Liver (tissue), 10 donors: ENCODE measurements at places on chromosomes 1 and 21. TPM values are rescaled to one million over a fixed set of nuclear protein-coding genes. Genes with fewer than 3 reads are reported as not detected.

The RNF186 gene
- total RNA-seq: 0.33 TPM

The NBPF4 gene
- total RNA-seq: not detected

The TMPRSS15 gene
- not detected for total RNA-seq

The PDPN gene
- total RNA-seq: 0.09 TPM

The C1orf159 gene
- total RNA-seq: 3.9 TPM

- peak overlapping the region; percentile 30 for H3K4me3 ChIP-seq
- peak; percentile 85 for DNase-seq
- H3K27ac ChIP-seq: no peak overlapping the region
- no peaks in the 10 kb centered on the region for H3K27me3 ChIP-seq
These were observed 2.9 kb upstream of the S100A2 start for GRCh38 chr1:153568367-153569099.

DNA sequence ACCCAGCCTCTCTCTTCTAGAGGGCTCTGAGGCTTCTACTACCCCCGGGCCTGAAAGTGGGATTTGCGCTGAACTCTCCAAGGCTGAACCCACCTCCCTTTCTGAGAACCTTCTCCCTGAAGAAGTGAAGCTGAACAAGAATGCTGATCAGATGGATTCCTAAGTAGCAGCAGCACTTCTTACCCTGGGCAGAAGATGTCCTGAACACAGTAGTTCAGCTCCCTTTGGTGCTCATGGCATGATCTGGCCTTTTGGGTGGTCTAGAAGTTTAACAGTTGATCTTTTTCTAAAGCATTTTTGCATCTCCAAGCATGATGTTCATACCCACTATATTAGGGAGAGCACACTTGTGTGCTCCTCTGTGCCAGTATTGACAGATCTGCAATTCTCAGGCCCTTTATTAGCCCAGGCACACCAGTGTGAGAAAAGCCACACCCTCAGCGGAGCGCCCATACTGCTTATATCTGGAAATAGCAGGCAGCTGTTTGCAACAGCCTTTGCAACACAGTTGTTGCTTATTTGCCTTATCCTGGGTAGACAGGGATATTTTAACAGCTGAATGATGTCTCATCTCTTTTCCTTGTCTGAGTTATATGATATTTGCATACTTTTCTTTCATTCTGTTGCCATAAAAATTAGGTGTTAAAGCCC lies 34.2 kb downstream of the CNN3 start:
- H3K36me3 ChIP-seq: peaks cover 22% of the 10 kb centered on the region
- no peaks in the 10 kb centered on the region for H3K27me3 ChIP-seq
- no peak overlapping the region for H3K4me3 ChIP-seq
- DNase-seq: peak; percentile 73

DNA sequence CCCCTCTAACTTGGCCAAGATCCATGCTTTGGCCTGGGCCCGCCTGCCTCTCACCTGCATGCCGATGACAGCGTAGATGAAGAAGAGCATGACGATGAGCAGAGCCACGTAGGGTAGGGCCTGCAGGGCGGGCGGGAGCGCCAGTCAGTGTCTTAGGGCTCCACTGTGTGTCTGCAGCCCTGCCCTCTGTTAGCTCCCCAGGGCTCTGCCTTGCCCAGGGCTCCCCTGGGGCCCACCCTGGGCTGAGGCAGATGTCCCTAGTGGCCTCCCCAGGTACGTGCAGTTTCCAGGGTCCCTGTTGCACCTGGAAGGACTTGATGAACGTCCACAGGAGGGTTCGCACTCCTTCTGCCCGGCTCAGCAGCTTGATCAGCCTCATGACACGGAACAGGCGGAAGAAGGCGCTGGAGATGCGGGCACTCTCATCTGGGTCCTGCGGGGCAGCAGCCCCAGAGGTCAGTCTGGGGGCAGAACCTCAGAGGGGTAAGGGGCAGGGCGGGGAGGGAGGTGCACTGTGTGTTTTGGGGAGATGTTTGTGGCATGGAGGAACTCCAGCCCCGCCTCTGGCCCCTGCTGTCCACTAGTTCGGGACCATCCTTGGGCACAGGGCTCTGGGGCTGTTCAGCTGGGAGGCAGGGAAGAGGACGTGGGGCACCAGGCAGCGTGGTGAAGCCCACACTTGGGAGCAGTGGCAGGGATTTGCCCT lies 29.8 kb upstream of the KIF21B start:
- no peak for DNase-seq
- H3K27ac ChIP-seq: no peak overlapping the region
- H3K27me3 ChIP-seq: no peaks in the 10 kb centered on the region
- peaks cover 3% of the 10 kb centered on the region for H3K4me1 ChIP-seq

DNA sequence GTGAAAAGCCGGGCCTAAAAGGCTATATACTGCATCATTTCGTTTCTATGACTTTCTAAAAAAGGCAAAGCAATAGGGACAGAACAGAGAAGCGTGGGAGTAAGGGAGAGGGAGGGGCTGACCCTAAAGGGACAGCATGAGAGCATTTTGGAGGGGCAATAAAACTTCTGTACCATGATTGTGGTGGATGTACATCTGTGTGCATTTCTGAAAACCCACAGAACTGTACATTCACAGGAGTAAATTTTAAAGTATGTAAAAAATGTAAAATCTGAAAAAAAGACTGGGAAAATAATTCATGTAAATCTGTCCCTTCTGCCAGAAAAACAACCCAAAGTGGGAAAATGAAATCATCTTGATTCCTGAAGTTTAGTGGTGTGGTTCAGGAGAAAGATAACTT lies 235.4 kb downstream of the CENPF start:
- no peaks in the 10 kb centered on the region for H3K27me3 ChIP-seq
- DNase-seq: no peak
- H3K4me1 ChIP-seq: no peaks in the 10 kb centered on the region
- no peaks in the 10 kb centered on the region for H3K36me3 ChIP-seq
- no peak overlapping the region for H3K4me3 ChIP-seq
- no peak overlapping the region for H3K27ac ChIP-seq

GRCh38 chr21:17105932-17106331 lies 406.9 kb upstream of the CXADR start:
- H3K27ac ChIP-seq: no peak overlapping the region
- DNase-seq: no peak
- H3K4me3 ChIP-seq: no peak overlapping the region
- H3K36me3 ChIP-seq: no peaks in the 10 kb centered on the region

DNA sequence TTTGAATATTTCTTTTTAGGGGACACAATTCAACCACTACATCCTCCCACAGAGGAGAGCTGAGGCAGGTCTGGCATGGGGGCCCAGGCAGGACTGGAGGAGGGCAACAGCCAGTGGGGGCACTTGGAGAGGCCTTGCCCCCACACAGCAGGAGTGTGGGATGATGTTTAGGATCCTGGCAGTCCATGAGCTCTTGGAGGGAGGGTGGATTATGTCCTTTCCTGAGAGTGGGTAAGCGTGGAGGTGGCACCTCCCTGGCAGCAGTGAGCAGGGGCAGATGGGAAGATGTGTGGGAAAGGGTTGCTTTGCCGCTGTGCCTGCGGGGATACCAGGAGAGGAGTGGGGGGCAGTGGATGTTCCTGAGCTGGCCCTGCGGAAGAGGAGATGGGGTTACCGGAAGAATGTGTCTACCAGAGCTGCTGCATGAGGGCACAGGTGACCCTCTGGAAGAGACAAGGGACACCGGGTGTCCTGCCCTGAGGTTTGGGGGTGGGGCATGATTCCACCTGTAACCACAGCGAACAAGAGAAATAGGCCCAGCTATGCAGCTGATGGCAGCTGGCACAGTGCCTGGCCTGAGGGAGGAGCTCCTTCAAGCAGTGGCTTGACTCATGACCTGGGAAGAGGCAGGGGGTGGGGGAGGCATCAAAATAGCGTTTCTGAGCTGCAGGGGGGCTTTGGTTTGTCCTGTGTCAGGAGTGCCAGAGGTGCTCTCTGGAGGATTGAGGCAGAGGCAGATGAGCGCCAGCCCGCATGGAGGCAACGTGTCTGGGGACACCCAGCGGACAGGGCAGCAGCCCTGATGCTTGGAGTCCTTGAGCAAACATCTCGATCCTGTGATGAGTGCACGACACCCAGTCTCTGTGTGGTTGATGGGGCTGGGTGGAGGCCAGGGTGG lies 123.9 kb upstream of the TMPRSS2 start:
- H3K27ac ChIP-seq: no peak overlapping the region
- H3K36me3 ChIP-seq: no peaks in the 10 kb centered on the region
- H3K27me3 ChIP-seq: no peaks in the 10 kb centered on the region
- no peaks in the 10 kb centered on the region for H3K4me1 ChIP-seq
- no peak for DNase-seq

DNA sequence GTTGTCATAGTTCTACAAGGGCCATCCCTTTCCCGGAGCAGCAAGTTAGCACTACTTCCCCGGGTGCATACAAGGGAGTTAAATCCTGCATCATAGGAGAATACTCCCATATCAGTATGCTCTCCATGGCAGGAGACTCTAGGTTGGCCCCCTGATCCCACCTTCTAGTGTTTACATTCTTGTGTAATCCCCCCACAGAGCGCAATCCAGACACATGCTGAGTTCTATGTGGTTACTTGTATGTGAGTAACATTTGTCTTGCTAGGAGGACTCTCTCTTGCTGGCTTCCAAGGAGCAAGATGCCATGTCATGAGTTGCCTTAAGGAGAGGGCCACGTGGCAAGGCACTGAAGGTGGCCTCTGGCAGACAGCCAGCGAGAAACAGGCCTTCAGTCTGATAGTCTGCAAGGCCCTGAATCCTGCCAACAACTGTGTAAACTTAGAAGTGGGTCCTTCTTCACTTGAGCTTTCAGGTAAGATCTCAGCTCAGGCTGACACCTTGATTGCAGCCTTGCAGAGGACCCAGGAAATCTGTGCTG lies 155.3 kb downstream of the CDC7 start:
- H3K36me3 ChIP-seq: no peaks in the 10 kb centered on the region
- H3K4me3 ChIP-seq: no peak overlapping the region
- no peaks in the 10 kb centered on the region for H3K4me1 ChIP-seq
- H3K27me3 ChIP-seq: no peaks in the 10 kb centered on the region

DNA sequence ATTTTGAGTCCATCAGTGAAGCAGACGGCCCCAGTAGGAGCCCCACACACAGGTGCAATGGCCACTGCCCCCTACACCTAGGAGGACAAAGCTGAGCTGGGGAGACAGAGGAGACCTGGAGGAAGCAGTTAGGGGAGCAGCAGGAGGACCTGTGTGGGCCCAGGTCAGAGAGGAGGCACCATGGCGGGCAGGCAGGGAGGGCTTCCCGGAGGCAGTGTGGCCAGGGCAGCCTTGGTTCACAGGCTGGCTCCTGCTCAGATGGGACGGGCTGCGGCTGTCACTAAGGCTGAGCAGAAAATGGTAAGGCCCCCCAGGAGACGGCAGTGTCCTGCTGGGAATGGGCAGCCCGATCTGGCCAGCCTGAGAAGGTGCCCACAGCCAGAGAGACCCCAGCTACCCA lies 15.4 kb downstream of the MEGF6 start:
- no peaks in the 10 kb centered on the region for H3K27me3 ChIP-seq
- H3K4me3 ChIP-seq: no peak overlapping the region
- no peak overlapping the region for H3K27ac ChIP-seq
- DNase-seq: no peak
- no peaks in the 10 kb centered on the region for H3K36me3 ChIP-seq

GRCh38 chr1:182244451-182244850 lies 147.1 kb downstream of the GLUL start:
- H3K27ac ChIP-seq: no peak overlapping the region
- no peak for DNase-seq
- H3K36me3 ChIP-seq: no peaks in the 10 kb centered on the region
- no peaks in the 10 kb centered on the region for H3K27me3 ChIP-seq
- H3K4me1 ChIP-seq: peaks cover 3% of the 10 kb centered on the region

- no peaks in the 10 kb centered on the region for H3K36me3 ChIP-seq
- H3K4me1 ChIP-seq: peaks cover 4% of the 10 kb centered on the region
- H3K27me3 ChIP-seq: no peaks in the 10 kb centered on the region
These were observed 46.3 kb downstream of the TESK2 start for GRCh38 chr1:45444609-45445131.

DNA sequence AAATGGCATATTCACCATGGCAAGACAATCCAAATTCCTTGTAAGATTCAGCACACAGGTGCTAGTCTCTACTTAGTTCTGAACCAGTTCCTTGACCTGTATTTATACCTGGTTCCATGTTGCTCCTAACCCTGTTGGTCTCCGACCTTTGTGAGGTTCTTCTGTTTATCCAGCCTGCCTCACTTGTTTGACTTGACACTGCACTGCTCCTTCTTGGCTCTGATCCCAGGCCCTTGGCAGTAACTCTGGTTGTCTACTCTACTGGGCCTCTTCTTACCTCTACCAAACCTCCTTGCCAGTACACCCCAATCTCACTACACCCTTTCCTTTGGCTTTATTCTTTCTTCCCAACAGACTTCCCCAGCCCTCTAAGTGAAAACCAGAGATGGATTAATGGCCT lies 419.4 kb upstream of the USP24 start:
- no peak overlapping the region for H3K4me3 ChIP-seq
- H3K4me1 ChIP-seq: no peaks in the 10 kb centered on the region
- H3K27ac ChIP-seq: no peak overlapping the region
- H3K27me3 ChIP-seq: no peaks in the 10 kb centered on the region
- H3K36me3 ChIP-seq: no peaks in the 10 kb centered on the region

- no peaks in the 10 kb centered on the region for H3K36me3 ChIP-seq
- no peaks in the 10 kb centered on the region for H3K4me1 ChIP-seq
- DNase-seq: peak; percentile 4
These were observed 144.2 kb downstream of the PTPRU start for GRCh38 chr1:29380532-29380931.

GRCh38 chr1:232561381-232561780 lies 68.6 kb downstream of the SIPA1L2 start:
- no peak overlapping the region for H3K27ac ChIP-seq
- H3K36me3 ChIP-seq: no peaks in the 10 kb centered on the region
- DNase-seq: no peak

- H3K27me3 ChIP-seq: no peaks in the 10 kb centered on the region
- H3K27ac ChIP-seq: no peak overlapping the region
- DNase-seq: no peak
- H3K36me3 ChIP-seq: no peaks in the 10 kb centered on the region
- H3K4me3 ChIP-seq: no peak overlapping the region
These were observed 62.2 kb downstream of the ZFYVE9 start for GRCh38 chr1:52203935-52204625.

DNA sequence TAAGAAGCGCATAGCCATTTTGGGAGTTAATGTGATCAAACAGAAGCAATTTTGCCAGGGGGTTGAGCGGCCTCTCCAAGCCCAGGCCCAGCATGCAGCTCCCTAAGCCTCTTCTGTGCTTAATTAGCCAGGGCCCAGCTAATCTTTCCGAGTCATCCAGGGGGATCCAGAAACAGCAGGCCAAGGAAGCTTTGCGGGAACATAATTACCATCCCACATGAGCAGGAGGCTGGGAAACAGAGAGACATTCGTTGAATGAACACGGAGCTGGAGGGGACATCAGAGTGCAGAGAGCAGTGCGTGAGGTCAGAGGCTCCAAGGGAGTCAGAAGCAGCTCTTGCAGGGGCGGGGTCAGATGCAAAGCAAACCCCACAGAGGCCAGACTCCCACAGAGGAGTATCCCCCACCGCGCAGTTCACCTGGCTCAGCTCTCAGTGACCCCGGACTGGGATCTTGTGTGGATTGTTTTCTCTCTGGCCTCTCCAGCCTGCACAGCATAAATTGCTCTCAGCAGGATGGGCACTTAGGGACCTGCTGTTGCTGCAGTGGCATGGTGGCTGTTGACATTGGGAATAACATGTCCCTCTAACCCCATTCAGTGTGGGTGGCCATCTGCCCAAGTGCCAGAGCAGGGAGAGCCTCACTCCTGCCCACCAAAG lies 657.4 kb downstream of the AJAP1 start:
- DNase-seq: no peak
- H3K27me3 ChIP-seq: no peaks in the 10 kb centered on the region
- no peak overlapping the region for H3K4me3 ChIP-seq
- no peaks in the 10 kb centered on the region for H3K36me3 ChIP-seq

- H3K4me1 ChIP-seq: peaks cover 40% of the 10 kb centered on the region
- H3K27me3 ChIP-seq: no peaks in the 10 kb centered on the region
- peak within 1 kb of the TSS; percentile 79 for H3K4me3 ChIP-seq
- peak; percentile 44 for DNase-seq
These were observed at the start of gene PALMD for GRCh38 chr1:99645699-99646531. Gene PALMD (plus strand): TSS chr1:99646113. CDS start chr1:99646318, 205 bp downstream.
